ENCODE measurements at places on chromosomes 6 and 20. TPM values are rescaled to one million over a fixed set of nuclear protein-coding genes. Genes with fewer than 3 reads are reported as not detected.

Gene AVP
- total RNA-seq: not detected

Gene LHFPL5
- total RNA-seq: not detected

Gene MAVS
- total RNA-seq: 21.0 TPM

Gene GMNN
- total RNA-seq: 22.8 TPM

Gene BMP2
- total RNA-seq: 7.1 TPM

Gene PHACTR1
- not detected for total RNA-seq

Gene PSORS1C2
- not detected for total RNA-seq

- DNase-seq: no peak
Observed at GRCh38 chr20:58986968-58987517, 6.0 kb downstream of the NELFCD start.

GRCh38 chr6:13302751-13303667, 25.3 kb downstream of the TBC1D7 start:
- DNase-seq: peak; percentile 5

GRCh38 chr6:14135893-14136539, 18.4 kb downstream of the CD83 start:
- DNase-seq: no peak

DNA sequence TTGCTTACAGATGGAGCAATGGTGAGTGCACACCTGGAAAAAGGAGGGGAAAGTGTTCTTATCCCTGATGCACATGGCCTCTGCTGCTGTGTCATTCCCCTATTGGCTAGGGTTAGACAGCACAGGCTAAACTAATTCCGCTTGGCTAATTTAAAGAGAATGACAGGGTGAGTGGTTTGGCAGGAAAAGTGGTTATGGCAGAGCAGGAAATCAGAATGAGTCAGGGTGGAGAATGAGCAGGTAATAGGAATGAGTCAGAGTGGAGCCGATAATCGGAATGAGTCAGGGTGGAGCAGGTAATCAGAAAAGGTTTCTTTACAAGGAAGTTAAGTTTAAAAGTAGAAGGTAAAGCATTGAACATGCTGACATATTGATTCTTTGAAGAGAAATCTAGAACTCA, 355.5 kb upstream of the HTR1E start:
- DNase-seq: no peak

GRCh38 chr6:111050261-111051023, 36.9 kb upstream of the SLC16A10 start:
- DNase-seq: no peak

GRCh38 chr20:14415467-14415866, 78.1 kb upstream of the FLRT3 start:
- DNase-seq: no peak
